Activated naive CD8-positive, alpha-beta T cell treated with anti-CD3 and anti-CD28 coated beads for 36 hours (primary cell): ENCODE measurements at places on chromosomes 7 and 10. TPM values are rescaled to one million over a fixed set of nuclear protein-coding genes. Genes with fewer than 3 reads are reported as not detected.

DNA sequence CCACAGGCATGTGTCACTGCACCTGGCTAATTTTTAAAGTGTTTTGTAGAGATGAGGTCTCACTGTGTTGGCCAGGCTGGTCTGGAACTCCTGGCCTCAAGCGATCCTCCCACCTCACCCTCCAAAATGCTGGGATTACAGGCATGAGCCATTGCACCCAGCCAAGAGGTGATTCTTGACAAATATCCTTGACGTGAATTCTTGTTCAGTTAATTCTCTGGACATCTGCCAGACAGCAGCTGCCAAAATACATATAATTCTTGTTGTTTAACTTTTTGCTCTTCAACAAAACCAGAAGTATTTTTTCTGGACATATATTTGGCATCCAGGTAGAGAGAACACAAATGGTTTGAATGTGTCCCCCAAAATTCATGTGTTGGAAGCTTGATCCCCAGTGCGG is 3.2 kb downstream of the ACADSB start:
- DNase-seq: no peak
- no peaks in the 10 kb centered on the region for H3K27me3 ChIP-seq
- H3K27ac ChIP-seq: no peak overlapping the region
- H3K4me3 ChIP-seq: no peak overlapping the region
- peaks cover 11% of the 10 kb centered on the region for H3K4me1 ChIP-seq

The CALD1 gene
- 1.1 TPM for total RNA-seq

The TDRD1 gene
- total RNA-seq: 0.24 TPM

The SPDYE18 gene
- not detected for total RNA-seq

The NPFFR1 gene
- total RNA-seq: not detected
